CD8-positive, alpha-beta T cell (primary cell): ENCODE measurements at places on chromosomes 4 and X.

DNA sequence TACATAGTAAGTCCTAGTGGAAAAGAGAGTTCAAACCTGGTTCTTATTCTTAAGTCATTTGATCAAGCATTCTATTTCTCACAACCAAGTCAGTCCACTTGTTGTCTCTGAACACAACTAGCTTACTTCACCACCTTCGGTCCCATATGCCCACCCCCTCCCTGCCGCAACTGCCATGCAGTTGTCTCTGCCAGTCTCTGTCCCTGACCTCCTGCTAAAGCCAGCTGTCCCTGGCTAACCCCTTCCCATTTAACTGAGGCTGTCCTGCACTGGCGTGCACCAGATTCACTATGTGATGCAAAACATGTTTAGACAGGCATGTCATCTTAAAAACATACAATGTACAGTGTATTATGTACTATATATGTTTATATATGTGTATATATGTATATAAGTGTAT is 12.7 kb downstream of the FRAS1 start:
- no peak for DNase-seq

DNA sequence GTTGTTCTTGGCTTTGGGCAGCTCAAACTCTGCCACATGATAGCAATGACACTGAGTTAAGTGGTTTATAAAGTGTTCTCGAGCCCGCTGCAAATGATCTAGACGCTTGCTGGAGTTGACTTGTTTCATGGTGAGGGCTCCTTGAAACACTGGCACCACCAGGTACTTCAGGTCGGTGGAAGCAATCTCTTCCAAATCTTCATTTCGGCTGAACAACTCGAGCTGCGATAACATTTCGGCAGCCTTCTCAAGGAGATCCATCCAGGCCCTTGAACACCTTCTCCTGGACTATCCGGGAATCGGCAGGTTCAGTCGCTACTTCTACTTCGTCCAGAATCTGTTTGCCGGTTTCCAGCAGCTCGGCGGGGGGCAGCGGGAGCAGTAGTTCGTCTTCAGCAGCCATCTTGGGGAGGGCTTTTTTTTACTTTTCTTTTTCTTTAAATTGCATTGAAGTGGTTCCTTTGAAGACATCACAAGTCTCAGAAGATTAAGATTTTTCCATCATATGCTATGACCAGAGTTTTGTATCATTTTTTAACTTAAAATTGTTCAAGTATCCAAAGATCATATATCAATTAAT is 28.0 kb downstream of the HNRNPDL start:
- no peak for DNase-seq

DNA sequence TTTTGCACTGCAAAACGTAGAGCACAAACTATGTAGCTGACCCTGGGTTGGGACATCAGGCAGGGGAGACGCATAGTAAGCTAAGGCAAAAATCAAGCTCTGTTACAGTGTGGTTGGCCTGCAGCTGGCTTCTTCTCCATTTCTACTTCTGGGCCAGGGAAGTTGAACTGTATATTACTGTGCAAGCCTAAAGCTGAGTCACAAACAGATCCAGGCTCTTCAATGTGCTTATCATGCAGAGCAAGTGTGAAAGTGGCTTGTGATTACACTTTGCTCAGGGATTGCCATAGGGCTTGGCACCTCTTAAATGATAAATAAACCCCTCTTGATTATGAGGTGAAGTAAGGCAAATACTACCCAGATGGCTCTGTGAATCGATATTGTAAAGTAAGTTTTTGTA is 40.5 kb downstream of the CLDN34 start:
- no peak for DNase-seq

- DNase-seq: no peak
These were observed 127.2 kb downstream of the ENOX2 start for GRCh38 chrX:130775849-130776248.

DNA sequence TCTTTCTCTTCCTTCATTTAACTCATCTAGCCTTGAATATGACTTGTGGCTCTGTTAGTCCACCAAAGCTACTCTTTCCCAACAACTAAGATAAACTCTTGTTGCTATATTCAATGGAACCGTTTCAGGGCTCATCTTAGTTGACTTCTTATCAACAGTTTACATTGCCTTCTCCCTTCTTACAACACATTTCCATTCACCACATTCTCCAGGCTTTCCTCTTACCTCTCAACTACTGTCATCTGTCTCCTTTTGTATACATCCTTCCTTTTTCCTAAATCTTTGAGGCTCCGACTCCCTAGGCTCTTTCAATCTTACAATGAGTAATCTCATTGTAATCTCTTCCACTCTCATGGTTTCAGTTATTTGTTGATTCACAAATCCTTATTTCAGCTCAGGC is 58.5 kb downstream of the NCAPG start:
- DNase-seq: no peak

- no peak for DNase-seq
These were observed 21.4 kb upstream of the FGFR3 start for GRCh38 chr4:1771555-1772305.

- no peak for DNase-seq
These were observed 409.0 kb downstream of the TECRL start for GRCh38 chr4:64000241-64000640.

- DNase-seq: no peak
These were observed 2086.5 kb upstream of the TENM3 start for GRCh38 chr4:180156684-180157083.
